IPS-NIHi11 (cell line): ENCODE measurements at places on chromosomes 11 and 22.

DNA sequence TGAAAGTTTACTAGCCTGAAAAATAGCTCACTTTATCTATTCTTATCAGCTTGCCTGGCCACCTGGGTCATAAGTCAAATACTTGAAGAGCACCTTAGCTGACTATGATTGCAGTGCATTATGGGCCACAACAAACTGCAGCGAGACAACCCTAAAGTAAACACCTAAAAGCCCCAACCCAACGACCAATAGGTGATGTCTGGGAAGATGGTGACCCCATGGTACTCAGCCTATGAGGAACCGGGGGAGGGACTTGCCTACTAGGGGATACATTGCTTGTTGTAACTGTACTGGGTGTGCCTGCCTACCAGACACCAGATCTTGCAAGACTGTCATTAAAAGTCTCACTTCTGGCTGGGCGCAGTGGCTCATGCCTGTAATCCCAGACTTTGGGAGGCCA, 35.6 kb upstream of the APOBEC3A start:
- no peak for DNase-seq

DNA sequence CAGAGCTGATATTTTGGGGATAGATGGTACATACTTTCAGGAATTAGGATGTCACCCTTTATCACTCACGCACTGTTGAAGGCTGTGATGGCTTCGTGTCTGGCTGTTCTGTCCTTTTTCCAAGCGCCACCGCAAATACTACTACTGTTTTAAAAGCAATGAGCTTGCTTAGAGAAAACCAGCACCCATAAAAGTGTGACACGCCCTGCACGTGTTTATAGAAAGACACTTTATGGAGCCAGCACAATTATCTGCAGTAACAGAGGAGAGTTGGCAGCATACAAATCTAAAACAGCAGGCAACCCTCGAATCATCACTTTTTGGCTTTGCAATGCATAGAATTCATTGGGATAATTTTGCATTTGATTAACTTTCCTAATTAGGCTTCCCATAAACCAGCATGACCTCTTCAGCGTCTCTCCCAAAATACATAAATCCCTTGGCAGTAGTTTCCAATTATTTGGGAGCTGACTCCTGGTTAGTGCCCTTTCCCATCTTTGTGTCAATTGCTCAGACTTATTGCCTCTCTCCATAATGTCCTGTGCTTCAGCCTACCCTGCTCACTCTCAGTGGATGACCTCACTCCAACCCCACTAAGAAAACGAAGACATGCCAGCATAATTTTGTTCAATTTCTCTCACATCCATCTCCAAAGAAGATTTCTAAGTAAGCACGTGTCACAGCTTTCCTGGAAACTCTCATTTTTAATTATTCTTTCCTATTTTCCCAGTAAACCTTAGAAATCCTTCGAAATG, 118.7 kb upstream of the LARGE1 start:
- no peak for DNase-seq

GRCh38 chr11:46306296-46306853, 28.9 kb downstream of the CREB3L1 start:
- no peak for DNase-seq

- no peak for DNase-seq
These were observed 109.3 kb downstream of the GALNT18 start for GRCh38 chr11:11512502-11512901.

GRCh38 chr11:88421530-88421929, 84.0 kb upstream of the CTSC start:
- DNase-seq = peak; percentile 24

GRCh38 chr11:109511598-109511997, 89.6 kb downstream of the C11orf87 start:
- DNase-seq = no peak

- DNase-seq = no peak
These were observed 22.0 kb upstream of the CD44 start for GRCh38 chr11:35116762-35117640.

- no peak for DNase-seq
These were observed 31.6 kb upstream of the KCNQ1OT1 start for GRCh38 chr11:2731130-2732125.
